Spinal cord (tissue), 10 donors: ENCODE measurements at places on chromosomes 3 and 15. TPM values are rescaled to one million over a fixed set of nuclear protein-coding genes. Genes with fewer than 3 reads are reported as not detected.

ZNF502 gene
- 13.1 TPM for total RNA-seq

- no peak overlapping the region for H3K27ac ChIP-seq
- H3K4me3 ChIP-seq = no peak overlapping the region
- no peaks in the 10 kb centered on the region for H3K36me3 ChIP-seq
Measured at GRCh38 chr15:74988007-74988800, 7.2 kb upstream of the SCAMP5 start.

RRP9 gene
- 16.8 TPM for total RNA-seq

HESX1 gene
- 2.7 TPM for total RNA-seq

SMCO1 gene
- not detected for total RNA-seq

APOD gene
- total RNA-seq = 75.5 TPM

GRCh38 chr3:117549716-117550115, 840.1 kb downstream of the TUSC7 start:
- H3K4me3 ChIP-seq = no peak overlapping the region

HTR3E gene
- not detected for total RNA-seq

GRCh38 chr3:171822431-171823106, 12.3 kb upstream of the PLD1 start:
- H3K4me1 ChIP-seq = no peaks in the 10 kb centered on the region
- no peak for DNase-seq
- no peak overlapping the region for H3K4me3 ChIP-seq
- H3K27me3 ChIP-seq = no peaks in the 10 kb centered on the region

- DNase-seq = no peak
- H3K27me3 ChIP-seq = no peaks in the 10 kb centered on the region
- H3K27ac ChIP-seq = no peak overlapping the region
- peaks cover 3% of the 10 kb centered on the region for H3K4me1 ChIP-seq
- no peak overlapping the region for H3K4me3 ChIP-seq
Measured at GRCh38 chr15:91228890-91229289, 128.8 kb downstream of the SV2B start.

CD96 gene
- total RNA-seq = 0.59 TPM

GNB4 gene
- 65.9 TPM for total RNA-seq

ADAMTS17 gene
- total RNA-seq = 20.6 TPM

- no peaks in the 10 kb centered on the region for H3K36me3 ChIP-seq
- H3K27ac ChIP-seq = no peak overlapping the region
- no peak for DNase-seq
- no peaks in the 10 kb centered on the region for H3K4me1 ChIP-seq
- H3K27me3 ChIP-seq = no peaks in the 10 kb centered on the region
Measured at GRCh38 chr3:187031934-187032333, 101.6 kb downstream of the ST6GAL1 start.

LIPC gene
- 0.94 TPM for total RNA-seq

DNA sequence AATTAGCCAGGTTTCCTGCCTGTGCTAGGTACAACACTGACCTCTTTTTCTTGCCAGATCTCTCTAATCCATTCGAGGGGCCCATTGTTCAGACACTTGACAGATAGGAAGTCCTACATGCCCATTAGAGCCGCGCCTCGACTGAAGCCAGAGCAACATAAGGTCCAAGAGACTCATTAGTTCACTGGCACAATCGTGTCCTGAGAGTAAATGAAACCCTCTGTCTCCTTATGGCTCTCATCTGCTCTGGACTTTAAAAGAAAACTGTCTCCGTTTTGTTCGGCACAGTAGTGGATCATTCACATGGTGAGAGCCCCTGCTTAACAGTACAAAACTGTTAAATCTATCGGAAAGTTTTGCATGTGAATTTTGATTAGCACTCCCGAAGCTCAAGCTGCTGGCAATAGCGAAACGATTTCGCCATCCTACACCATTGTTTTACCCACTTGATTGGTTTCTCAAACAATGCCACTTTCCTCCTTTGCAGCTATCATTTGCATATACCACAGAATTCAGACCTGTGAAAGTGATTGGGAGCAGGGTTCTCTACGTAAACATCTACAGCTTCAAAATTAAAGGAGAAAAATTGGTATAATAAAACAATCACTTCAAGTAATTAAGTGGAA, 19.0 kb upstream of the C15orf61 start:
- H3K36me3 ChIP-seq = no peaks in the 10 kb centered on the region
- H3K4me1 ChIP-seq = no peaks in the 10 kb centered on the region
- no peaks in the 10 kb centered on the region for H3K27me3 ChIP-seq
- no peak for DNase-seq
- H3K4me3 ChIP-seq = peak overlapping the region; percentile 19
- H3K27ac ChIP-seq = no peak overlapping the region
